ENCODE measurements at places on chromosomes 4 and X. TPM values are rescaled to one million over a fixed set of nuclear protein-coding genes. Genes with fewer than 3 reads are reported as not detected.

AMTN gene
- not detected for total RNA-seq

CXorf49 gene
- not detected for total RNA-seq

NPNT gene
- total RNA-seq = 11.1 TPM

TLR2 gene
- 5.1 TPM for total RNA-seq

DNA sequence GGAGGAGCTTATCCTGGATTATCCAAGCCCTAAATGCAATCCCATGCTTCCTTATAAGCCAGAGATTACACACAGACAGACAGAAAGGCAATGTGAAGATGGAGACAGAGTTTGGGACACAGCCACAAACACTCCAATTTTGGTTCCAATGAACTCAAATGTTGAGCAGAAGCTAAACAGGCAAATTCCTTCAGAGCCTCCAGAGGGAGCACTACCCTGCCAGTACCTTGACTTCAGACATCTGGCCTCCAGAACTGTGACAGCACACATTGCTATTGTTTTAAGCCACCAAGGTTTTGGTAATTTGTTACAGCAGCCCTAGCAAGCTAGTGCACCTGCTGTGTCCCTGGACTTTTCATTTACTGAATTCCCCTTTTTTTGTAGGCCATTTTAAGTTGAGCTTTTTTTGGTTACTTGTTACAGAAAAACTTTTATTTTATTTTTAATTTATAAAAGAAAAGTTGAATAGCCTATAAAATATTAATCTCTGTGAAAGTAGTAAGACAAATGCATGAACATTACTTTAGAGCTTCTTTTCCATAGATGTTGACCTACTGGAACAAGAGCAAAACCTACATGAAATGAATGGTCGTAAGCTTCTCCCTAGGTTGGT is 33.4 kb upstream of the SRD5A3 start:
- no peak for DNase-seq

GRCh38 chrX:4850312-4850711 is 1136.9 kb upstream of the PRKX start:
- no peak for DNase-seq

DNA sequence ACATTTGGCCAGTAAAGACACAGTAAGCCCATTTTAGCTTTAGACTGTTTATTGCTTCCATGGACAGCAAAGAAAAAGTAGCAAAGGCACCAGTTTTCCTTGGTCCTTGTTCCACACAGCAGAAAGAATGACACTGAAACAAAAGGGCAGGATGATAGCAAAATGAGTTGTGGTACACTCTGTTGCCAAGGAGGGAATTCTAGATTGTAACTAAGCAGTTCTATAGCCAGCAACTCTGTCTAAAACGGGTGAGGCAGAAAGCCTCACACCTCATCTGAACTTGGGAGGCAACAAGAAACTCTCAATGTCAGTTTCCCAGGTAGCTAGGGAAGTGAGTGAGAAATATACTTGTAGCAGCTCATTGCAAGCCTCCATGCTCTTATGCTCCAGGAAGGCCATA is 39.2 kb downstream of the BBS12 start:
- no peak for DNase-seq

GRCh38 chr4:1567808-1568581 is 116.1 kb downstream of the FAM53A start:
- no peak for DNase-seq

DNA sequence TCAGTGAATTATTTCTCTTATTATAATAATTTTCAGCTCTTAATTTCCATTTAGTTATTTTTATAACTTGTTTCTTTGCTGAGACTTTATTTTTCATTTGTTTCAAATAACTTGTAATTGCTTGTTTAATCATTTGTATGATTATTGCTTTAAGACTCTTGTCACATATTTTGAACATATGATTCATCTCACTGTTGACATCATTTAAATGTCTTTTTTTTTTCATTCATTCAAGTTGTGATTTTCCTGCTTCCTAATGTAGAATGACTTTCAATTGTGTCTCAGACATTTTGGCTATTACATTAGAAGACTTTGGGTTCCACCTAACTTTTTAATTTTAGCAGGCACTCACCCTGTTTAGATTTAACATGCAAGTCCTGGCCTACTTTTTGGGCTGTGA is 234.8 kb upstream of the DIPK2B start:
- DNase-seq = no peak

DNA sequence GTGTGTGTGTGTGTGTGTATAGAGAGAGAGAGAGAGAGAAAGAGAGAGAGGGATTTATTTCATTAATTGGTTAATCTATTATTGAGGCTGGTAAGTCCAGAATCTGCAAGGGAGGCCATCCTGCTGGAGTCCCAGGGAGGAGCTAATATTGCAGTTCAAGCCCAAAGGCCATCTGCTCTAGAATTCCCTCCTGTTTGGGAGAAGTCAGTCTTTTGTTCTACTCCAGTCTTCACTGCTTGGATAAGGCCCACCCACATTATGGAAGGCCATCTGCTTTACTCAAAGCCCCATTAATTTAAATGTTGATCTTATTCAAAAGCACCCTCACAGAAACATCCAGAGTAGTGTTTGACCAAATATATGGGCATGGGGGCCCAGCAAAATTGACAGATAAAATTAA is 317.5 kb upstream of the RASGEF1B start:
- DNase-seq = no peak

GRCh38 chrX:148728901-148729300 is 228.5 kb downstream of the AFF2 start:
- no peak for DNase-seq

- DNase-seq = no peak
These were observed 364.3 kb upstream of the CT83 start for GRCh38 chrX:116827063-116827462.

DNA sequence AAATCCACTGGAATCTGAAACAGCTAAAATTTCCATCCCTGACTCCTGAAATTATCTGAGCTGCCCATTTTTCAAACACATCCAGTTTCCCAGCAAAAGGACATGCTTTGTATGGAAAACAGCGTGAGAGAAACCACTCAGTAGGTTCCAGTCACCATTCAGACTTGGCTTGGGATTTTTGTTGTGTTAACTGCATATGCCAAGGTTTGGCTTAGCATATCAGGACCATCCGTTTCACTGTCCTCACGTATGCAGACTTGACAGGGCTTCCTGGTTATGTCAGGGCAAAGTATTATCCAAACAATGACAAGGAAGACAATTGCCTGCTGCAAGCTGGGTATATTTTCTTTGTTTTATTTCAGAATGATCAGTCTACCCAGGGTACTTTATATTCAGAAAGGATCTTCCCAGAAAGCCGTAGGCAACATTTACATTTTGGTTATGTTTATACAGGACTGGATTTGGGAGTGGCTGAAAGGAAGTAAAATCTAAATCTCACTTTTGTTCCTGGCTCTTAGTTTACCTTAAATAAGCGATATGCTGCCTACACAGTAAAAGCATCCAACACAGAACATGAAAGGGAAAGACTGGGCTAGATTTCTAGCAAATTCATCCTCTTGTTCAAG is 41.3 kb upstream of the CCKAR start:
- DNase-seq = no peak

GRCh38 chr4:5788144-5788543 is 77.1 kb downstream of the EVC start:
- peak; percentile 68 for DNase-seq

GRCh38 chr4:74932832-74933561 is at the start of gene PARM1:
TSS of gene PARM1 (plus strand) at chr4:74933116. CDS start at chr4:74933328, 212 bp downstream.
- DNase-seq = peak; percentile 92

Measured in cardiac septum (tissue), 1 donor.